ENCODE measurements at places on chromosomes 6 and 20.

GRCh38 chr20:53133125-53133524 lies 161.0 kb downstream of the TSHZ2 start:
- no peak for DNase-seq

- no peak for DNase-seq
These were observed 56.9 kb downstream of the HAO1 start for GRCh38 chr20:7883309-7883708.

- DNase-seq = peak; percentile 2
These were observed 227.2 kb upstream of the ASCC3 start for GRCh38 chr6:101108286-101108685.

DNA sequence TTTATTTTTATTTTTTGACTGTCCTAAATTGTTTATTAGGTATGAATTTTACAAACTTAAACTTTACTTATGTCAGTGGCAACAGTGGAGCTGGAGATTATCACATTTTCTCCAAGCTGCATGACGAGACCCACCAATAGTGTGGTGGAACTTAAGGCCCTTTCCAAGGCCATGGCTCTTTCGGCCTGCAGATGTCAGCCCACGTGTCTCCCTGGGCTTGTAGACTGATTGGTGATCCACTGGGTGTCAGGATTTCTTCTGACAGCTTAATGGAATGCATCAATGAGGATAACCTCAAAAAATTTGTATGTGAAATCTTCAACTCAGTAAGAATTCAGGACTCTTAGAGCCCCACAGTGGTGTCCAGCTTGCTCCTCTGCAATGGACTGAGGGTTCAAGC lies 32.3 kb upstream of the OVOL2 start:
- DNase-seq = no peak

DNA sequence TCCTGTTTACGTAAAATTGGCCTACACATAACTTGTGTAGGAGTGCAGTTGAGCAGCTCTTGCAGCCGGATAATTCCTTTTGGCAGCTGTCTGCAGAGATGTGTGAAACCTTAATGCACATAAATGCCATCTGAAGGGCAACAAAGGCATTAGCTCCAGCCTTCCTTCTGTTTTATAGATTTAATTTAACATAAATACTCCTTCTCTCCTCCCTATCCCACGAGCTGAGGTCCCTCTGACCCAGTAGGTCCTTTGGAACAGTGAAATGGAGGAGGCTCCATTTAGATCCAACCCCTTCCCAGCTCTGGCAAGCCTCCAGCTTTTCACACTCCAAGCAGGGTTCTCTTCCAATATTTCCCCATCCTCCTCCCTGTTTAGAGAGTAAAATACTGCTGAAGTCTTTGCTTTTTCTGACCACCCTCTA lies 6.5 kb downstream of the PLEKHG1 start:
- no peak for DNase-seq

DNA sequence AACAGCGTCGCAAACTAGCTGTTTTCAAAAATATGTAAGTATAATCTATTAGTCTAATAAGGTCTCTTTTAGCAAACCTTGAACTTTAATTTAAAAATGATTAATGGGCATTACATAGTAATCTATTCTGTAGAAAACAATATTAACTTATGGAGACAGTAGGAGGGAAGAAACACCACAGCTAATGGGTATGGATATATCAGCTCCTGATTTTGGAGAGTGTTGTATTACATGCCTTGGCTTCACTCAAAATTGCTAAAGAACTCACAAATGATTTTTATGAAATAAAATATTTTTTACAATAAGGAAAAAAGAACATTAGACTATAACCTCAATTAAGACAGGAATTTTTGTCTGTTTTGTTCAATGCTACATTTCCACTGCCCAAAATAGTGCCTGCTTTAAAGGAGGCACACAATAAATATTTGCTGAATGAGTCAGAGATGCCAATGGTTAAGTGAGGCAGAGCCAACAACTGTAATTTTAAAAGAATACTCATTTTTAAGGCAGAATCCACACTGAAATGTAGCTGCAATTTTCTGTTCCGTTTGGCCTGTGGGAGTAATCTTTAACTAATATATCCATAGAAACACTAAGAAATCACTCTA lies 15.7 kb downstream of the ATG5 start:
- DNase-seq = peak; percentile 68

DNA sequence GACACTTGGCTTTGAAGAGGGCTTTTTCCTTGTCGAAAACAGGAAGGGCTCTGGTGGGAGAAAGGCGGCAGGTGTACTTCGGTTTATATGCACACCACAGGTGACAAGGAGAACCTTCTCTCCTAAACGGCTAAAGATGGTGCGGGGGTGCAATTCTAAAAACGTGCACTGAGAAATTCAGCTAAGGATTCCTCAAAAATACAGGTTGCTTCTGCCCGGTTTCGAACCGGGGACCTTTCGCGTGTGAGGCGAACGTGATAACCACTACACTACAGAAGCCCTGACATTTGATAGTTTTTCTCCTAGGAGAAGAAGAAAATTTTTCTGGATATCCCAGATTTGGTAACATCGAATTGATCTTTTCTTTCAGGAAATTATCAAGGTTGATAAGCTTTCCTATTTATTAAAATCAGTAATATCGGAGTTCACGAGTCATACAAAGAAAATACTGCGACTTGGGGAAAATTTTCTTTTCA lies 32.0 kb downstream of the POM121L2 start:
- peak; percentile 79 for DNase-seq

DNA sequence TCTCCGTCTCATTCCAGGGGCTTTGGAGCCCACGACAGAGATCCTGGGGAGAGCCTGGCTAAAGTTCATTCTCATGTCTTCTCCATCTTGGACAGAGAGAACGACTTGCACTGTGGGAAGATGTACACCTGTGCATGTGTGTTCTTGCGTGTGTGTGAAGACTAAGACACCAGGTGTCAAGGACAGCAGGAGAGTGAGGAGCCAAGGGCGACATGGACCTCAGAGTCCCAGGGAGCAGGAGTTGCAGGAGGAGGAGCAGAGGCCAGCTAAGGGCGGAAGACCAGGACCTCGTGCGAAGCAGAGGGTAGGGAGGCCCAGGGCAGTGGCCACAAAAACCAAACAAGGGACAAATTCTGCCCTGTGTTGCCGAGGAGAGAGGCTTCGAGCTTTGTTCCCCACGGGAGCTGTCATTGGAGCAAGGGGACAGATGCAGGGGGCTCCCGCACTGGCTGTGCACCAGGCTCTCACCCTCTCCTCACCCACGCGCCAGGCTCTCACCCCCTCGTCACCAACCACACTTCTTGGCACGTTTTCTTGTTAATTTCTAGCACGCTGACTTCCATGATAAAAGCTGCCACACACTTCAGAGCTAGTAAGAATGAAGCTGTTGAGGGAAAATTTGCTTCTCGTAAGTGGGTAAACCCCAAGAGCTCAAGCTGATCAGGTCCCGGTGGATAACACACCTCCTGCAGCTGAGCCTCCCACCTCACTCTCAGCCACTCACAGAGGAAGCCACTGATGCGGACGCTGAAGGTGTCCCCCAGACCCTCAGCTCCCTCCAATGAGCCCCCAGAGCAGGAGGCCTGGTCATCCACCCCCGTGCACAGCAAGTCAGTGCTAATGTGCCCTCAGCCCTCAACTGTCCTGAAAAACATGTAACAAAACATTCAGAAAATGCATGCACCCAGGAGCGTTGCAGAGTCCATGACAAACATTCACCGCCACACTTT lies 62.6 kb downstream of the DLL1 start:
- no peak for DNase-seq

GRCh38 chr6:110589865-110590513 lies 113.6 kb upstream of the SLC22A16 start:
- DNase-seq = no peak

GRCh38 chr6:108365478-108365877 lies 70.6 kb downstream of the AFG1L start:
- DNase-seq = no peak

DNA sequence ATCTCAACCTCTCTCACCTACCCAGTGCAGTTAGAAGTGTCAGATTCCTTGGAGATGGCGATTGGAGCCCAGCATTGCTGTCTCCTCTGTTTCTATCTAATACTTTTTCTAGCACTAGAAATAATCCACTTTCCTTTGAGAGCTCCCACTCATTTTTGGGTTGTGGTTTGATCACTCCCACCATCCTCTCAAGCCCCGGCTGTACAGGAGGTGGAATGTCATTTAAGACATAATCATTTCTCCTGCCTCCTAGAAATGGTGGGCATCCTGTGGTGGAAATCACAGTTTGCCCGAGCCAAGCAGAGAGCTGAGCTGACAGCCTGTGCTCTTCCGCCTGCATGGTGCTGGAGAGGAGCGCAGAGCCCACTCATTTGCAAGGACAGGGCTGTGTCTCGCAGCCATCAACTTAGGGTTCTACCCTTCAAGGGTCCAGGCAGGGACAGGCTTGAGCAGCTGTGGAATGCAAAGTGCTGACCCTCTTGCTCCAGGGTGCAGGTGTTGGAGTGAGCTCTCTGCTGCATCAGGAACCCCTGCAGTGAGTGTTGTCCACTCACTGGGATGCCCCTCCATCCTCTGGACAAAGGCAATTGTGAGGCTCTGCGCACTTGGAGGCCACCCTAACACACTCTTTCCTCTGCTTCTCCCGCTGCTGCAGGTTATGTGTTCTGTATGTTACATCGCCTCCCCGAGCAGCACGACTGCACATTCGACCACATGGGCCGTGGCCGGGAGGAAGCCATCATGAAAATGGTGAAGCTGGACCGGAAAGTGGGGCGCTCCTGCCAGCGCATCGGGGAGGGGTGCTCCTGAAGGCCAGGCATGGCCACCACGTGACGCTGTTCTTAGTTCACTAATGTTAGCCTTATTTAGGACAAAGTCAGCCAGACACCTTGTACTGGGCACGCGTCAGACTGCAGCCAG lies 332.3 kb downstream of the ZFAND3 start:
- DNase-seq = no peak

DNA sequence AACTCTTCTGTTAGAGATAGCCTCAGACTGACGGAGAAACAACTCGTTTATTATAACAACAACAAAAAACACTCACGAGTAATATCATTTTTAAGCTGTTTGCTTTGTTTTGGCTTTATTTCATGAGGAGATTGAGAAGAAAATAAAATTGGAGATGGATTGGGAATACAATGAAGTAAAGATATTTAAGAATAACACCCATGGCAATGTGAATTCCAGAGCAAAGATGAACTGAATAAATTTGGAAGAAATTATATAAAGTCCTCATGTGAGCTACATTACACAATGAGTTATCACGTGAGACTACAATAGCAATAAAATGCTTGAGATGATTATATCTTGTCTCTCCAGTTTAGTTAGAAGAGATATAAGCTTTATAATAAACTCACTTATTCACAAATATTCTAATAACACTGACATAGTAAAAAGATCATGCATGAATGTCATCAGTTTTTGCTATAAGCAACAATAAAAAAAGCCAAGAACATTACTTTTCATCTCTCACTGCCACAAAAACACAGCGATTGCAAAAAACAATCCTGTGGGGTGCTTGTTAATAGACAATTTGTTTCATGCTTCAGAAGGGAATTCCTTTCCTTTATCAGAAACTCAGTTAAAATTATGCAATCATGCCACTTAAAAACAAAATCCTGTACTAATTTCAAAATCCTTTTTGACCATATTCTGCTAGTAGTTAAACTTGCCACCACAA lies 696.7 kb upstream of the MARCKS start:
- no peak for DNase-seq

DNA sequence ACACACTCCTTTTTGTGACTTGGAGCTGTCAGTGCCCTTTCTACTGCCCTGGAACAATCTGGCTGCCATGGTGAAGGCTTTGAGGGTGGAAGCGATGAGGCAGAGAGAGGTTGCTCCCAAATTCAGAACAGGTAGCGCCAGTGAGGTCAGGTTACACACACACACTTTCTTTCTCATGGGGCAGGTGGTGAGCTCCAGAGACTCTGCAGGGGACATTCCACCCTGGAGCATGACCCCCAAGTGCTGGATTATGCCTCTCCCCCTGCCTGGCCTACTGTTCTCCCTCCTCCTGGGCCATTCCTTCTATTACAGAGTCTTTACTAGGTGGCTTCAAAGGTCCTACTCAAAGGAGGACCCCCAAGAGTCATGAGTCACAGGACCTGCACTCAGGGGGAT lies 98.0 kb downstream of the EYA2 start:
- DNase-seq = no peak

- DNase-seq = no peak
These were observed 5.6 kb downstream of the PLCG1 start for GRCh38 chr20:41142919-41143318.

GRCh38 chr6:121499666-121500065 lies 64.2 kb downstream of the GJA1 start:
- no peak for DNase-seq

DNA sequence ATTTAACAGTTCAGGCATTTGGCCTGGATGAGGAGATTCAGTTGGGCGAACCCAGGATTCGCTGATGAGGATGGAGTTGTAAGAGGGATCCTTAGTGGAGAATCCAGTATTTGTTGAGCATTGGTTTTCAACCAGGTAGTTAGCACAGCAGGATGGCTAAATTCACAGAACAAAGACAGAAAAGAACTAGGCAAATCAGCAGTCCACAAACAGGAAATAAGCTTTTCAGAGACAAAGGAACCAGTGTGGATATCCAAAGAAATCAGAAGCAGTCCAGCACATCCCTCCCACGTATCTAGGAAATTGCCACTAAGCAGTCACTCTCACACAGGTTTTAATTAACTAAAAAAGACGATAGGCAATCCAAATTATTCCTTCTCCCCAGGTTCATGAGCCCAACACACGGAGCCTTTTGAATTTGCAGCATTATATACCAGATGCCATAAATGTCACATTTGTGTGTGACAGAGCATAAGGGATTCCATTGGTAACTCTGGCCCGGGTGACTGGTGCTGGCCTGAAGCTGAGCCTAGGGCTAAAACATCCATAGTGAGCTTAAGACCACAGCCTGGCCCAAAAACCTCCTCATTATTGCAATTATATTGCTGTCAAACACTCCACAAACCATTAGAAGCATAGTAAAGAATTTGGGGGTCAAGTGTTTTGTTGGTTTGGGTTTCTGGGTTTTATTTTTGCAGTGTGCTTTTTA lies 131.5 kb downstream of the SOBP start:
- no peak for DNase-seq

DNA sequence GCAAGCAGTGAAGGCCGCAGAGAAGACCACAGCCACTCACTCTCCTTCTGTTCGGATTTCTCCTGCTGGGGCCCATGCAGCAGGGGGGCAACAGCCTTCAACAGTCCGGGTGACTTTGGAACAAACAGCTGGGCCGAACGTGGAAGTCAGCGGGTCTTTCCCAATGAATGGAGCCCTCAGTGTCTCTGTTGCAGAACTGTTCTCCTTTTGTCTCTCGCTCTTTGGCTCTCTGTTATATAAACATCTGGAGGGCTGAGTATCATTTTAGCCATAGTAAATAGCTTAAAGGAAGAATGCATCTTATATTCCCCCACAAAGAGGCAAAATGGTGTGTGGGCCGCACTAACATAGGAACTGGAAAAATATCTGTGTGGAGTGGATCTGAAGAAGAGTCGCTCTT lies 136.7 kb upstream of the RALGAPA2 start:
- no peak for DNase-seq

GRCh38 chr6:37982317-37982716 lies 162.8 kb downstream of the ZFAND3 start:
- DNase-seq = no peak

DNA sequence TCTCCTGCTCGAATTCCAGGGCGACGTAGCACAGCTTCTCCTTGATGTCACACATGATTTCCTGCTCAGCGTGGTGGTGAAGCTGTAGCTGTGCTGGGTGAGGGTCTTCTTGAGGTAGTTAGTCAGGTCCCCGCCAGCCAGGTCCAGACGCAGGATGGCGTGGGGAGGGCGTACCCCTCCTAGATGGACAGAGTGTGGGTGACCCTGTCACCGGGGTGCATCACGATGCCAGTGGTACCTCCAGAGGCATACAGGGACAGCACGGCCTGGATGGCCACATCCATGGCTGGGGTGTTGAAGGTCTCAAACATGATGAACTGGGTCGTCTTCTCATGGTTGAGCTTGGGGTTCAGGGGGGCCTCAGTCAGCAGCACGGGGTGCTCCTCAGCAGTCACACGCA lies 110.2 kb upstream of the CNR1 start:
- no peak for DNase-seq

All from kidney tubule cell (primary cell).